Left renal cortex interstitium (tissue), 4 donors: ENCODE measurements at places on chromosomes 5 and 9. TPM values are rescaled to one million over a fixed set of nuclear protein-coding genes. Genes with fewer than 3 reads are reported as not detected.

Gene BAG1
- polyA plus RNA-seq: 76.8 TPM

Gene EGFLAM
- polyA plus RNA-seq: 10.7 TPM

Gene PCDHB6
- 3.3 TPM for polyA plus RNA-seq

Gene HAVCR2
- 7.4 TPM for polyA plus RNA-seq

Gene CDKN2A
- polyA plus RNA-seq: not detected

Gene GAS1
- 67.8 TPM for polyA plus RNA-seq

GRCh38 chr5:107633171-107633901 lies 37.4 kb downstream of the EFNA5 start:
- no peak for DNase-seq

DNA sequence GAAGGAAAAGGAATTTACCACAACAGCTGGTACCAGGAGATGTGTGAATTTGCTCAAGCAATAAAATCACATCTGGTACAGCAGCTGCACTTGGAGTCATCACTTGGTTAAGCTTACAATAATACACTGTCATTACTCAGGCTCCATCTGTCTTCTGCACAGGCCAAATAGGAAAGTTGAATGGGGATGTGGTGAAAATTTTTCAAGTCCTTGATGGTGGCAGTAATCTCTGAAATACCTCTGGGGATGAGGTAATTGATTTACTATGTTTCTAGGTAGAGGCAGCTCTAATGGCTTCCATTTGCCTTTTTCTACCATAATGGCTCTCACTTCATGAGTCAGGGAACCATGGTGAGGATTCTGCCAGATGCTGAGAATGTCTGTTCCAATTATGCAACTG lies 206.8 kb upstream of the ATP10B start:
- no peak for DNase-seq

DNA sequence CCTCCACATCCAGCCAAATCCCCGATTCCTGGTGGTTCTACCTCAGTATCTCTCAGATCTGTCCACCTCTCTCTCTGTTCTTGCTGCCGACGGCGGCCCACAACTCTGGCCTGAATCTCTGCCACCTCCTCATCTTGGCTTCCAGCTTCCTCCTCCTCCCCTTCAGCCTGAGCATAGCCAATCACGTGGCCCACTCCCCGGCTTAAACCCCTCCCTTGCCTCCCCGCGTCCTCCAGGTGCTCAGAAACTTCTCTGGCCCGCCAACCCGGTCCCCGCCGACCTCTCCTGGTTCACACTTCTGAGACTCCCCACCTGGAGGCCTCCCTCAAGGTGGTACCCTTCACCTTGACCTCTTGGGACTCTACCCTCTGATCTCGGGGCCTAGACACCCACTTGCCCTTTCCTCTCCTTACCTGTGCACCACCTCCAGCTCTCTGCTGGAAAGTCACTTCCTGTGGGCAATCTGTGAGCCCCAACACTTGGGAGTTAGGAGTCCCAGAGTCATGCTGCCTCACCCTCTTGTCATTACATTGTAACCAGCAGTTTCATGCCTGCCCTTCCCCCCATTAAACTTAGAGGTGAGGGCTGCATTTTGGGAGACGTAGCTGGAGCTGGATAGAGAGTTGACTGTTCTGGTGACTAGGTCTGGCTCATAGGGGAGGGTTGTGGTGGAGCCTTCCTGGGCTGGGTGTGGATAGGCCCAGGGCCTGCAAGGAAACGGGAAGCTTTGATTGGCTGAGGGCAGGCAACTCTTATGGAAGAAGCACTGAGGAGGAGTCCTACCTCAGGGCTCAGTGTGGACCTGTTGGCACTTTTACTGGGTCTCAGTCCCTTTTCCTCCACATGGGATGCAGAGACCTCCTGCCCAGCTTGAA lies 4.5 kb upstream of the SET start:
- DNase-seq: peak; percentile 64

- DNase-seq: no peak
Observed at GRCh38 chr9:134367791-134368490, 41.7 kb downstream of the RXRA start.

GRCh38 chr9:70420441-70421271 lies 6.2 kb upstream of the KLF9 start:
- no peak for DNase-seq

- DNase-seq: no peak
Observed at GRCh38 chr9:117233016-117233415, 181.8 kb downstream of the ASTN2 start.

GRCh38 chr9:38096238-38096805 lies 27.3 kb upstream of the SHB start:
- DNase-seq: no peak

DNA sequence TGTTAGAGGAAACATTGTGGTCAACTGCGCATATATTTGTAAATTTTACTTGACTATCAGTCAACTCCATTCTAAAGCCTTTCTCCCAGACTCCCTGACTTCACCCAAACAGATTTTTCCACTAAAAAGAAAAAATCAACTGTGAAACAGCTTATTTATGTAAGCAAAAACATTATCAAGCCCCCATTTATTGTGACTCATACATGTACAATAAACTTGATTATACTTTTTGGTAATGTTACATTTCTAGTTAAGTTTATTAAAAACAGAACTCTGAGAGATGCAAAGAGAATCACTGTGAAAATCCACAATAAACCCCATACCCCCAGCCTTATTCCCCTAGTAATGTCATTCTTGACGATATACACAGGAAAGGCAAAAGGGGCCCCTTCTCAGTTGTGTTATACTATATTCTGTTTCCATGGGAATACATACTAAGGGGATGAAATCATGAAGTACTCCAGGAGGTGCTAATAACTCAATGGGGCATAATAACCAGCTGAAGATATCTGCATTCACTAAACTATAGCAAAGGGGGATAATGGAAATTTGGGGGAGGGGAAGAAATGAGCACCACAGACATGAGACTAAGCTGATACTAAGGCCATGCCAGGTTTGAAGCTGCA lies 616.0 kb downstream of the ACTL7B start:
- no peak for DNase-seq

DNA sequence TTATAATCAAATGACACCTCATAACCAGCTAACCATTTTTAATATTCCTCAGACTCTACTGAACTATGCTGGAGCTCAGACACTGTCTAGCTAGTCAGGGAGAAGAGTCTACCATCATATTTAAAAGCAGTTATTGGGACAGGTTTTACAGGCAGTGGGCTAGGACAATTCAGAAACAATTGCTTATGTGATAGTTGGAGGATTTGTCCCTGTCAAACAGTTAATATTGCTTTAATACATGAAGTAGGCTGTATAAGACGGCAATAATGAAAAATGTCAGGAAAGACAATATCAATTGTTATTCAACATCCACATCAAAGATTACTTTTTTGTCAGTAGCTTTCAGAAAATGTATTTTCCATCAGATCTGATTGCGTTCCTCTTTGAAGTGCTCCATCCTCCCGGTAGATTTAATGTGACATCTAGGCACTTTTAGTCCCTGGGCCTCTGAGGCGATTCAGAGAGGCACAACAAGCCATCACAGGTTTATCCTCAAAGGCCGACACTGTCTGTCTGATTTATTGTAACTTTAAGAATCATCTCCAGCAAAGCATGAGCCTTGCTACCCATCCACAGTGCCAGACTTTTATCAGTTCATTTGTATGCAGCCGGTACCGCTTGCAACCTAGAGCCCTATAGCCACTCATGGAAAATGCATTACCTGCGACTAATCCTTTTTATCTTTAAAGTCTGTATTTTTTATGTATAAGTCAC lies 152.2 kb downstream of the PSAT1 start:
- DNase-seq: no peak

DNA sequence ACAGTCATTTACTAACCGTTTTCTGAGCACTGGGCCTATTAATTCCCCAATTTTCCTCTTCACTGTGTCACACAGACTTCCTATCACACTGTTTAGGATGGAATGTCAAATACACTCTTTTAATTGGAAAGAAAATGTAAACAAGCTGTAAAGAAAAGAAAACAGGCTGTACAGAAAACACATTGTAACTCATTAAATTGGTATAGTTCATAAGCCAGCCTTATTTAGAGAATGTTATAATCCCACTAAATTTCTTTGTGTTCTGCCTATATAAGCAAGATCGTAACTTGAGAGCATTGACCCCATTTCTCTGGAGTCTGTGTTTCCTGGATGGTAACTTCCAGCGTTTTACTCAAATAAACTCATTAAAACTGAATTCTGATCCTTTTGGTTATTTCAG lies 46.5 kb downstream of the TARS1 start:
- DNase-seq: no peak

DNA sequence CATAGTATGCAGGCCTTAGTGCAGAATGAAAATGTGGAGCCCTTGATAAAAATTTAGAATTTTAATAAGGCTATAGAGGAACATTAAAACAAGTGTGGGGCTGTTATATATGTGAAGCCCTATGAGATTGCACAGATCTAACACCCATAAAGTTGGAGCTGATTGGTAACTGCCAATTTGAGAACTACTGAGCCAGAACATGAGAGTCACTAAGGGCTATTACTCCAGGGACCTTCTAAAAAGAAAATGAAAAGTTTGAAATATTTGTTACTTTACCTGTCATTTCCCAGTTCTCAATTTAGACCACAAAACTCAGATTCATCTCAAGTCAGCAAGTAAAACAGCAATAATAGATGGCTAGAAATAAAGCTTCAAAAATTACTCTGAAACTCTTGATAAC lies 898.6 kb downstream of the TLE1 start:
- no peak for DNase-seq

DNA sequence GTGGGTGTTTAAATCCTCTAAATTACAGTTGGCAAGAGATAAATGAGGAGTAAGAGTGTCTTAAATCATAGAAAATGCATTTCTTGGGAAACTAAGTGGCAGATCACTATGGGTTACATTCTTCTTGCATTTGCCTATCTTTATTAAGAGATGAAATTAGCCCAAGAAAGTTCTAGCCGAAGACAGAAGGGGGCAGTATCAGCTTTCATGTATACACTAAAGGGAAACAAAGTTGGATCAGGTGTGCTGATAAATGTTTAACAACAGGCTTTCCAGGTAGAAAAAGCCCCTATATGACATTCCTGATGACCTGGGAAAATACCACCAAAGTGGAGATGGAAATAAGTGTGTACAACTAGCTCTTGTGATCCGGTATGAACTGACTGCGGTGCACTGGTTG lies 81.9 kb upstream of the TLR4 start:
- DNase-seq: no peak

- DNase-seq: no peak
Observed at GRCh38 chr9:129052592-129052991, 16.2 kb downstream of the MIGA2 start.

DNA sequence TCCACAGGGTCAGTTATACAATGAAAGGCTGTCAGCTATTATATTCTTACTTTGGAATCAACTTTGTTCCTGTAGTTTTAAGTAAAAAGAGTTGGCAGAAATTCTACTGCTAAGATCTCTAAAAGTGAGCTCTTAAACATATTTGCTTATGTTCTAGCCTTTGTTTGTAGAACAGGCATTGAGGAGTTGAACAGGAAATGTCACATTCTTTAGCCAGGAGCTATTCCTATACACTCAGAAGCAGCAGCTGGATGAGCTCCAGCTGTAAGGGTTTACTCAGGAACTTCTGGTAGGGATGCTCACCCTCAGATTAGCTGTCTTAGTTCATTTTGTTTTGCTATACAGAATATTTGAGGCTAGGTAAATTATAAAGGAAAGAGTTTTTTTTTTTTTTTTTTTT lies 22.4 kb upstream of the SPINK14 start:
- no peak for DNase-seq

DNA sequence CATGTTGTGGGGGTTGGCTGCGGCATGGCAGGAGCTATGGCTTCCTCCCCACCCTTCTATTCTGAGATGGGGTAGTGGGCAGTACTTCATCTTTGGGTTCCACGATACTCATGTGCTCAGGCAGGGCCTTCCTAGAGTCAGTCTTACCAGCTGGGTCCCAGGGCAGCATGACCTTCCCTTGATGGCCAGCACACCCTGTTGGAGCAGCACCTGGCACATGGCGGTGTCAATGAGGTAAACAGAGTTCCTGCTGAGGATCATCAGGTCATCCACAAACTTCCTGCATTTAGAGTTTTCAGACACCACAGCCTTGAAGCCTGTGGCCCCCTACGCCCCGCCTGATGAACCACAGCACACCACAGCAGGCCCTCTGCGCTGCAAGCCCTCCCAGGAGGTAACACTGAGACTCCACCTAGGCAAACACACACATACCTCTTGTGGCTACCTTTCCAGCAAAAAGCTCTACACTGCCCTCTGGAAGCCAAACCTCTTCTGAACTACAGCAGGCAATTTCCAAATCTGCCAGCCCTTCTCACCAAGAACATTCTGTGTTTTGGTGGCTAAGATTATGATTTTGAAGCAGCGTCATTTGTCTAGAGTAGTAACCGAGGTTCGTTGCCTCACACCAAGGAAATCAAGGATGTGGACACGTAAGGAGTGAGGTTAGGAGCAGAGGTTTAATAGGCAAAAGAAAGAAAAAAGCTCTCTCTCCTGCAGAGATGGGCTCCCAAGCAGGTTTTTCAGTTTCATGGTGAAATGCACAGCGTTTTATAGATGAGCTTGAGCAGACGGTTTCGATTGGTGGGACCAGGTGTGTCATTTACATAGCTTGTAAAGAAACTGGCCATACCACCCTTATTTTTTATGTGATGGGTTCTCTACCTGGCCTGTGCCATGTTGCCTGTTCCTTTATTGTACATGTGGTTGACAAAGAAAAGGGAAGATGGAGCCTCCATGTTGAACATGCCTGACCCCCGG lies 20.3 kb upstream of the TMEM174 start:
- no peak for DNase-seq
